ENCODE measurements at places on chromosomes 7 and 10.

- no peak for DNase-seq
Measured at GRCh38 chr7:104450861-104451260, 122.5 kb downstream of the LHFPL3 start.

GRCh38 chr10:31138026-31138553 is 106.4 kb upstream of the ZNF438 start:
- DNase-seq = no peak

DNA sequence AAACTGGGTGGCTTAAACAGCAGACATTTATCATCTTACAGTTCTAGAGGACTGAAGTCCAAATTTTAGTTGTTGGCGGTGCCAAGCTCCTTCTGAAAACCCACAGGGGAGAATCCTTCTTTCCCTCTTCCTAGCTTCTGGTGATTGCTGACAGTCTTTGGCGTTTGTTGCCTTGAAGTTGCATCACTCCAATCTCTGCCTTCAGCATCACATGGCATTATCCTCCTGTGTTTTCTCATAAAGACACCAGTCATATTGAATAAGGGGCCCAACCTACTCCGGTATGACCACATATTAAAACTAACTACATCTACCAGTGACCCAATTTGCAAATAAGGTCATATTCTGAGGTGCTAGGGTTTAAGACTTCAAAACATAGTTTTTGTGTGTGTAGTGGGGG is 472.1 kb upstream of the IGFBP3 start:
- no peak for DNase-seq

- peak; percentile 72 for DNase-seq
Measured at GRCh38 chr10:102009801-102010425, 46.1 kb downstream of the ARMH3 start.

DNA sequence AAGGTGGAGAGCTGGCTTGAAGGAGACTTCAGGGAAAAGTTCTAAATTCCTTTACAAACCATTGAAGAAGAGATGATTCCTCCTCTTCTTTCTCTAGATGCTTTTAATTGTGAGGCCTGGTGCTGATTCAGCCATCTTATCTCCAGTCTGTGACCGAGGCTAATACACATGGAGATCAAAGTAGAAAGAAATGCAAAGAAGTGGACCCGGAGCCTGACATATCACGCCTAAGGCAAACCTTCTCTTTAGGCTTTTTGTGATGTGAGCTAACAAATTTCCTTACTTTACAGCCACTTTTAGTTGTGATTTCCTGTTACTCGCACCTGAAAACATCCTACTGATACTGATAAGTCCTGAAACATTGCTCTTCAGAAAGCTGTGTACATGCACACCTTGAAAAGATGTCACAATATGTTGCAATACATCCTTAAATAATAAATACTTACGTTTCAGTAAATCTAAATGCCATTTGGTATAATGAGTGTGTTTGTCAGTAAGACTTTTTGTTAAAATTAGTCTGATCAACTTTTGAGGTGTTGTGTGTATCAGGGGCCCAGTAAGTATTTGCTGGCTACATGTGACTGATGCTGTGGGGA is 192.4 kb downstream of the BAMBI start:
- no peak for DNase-seq

- no peak for DNase-seq
Measured at GRCh38 chr7:23207884-23208283, 26.0 kb downstream of the NUP42 start.

DNA sequence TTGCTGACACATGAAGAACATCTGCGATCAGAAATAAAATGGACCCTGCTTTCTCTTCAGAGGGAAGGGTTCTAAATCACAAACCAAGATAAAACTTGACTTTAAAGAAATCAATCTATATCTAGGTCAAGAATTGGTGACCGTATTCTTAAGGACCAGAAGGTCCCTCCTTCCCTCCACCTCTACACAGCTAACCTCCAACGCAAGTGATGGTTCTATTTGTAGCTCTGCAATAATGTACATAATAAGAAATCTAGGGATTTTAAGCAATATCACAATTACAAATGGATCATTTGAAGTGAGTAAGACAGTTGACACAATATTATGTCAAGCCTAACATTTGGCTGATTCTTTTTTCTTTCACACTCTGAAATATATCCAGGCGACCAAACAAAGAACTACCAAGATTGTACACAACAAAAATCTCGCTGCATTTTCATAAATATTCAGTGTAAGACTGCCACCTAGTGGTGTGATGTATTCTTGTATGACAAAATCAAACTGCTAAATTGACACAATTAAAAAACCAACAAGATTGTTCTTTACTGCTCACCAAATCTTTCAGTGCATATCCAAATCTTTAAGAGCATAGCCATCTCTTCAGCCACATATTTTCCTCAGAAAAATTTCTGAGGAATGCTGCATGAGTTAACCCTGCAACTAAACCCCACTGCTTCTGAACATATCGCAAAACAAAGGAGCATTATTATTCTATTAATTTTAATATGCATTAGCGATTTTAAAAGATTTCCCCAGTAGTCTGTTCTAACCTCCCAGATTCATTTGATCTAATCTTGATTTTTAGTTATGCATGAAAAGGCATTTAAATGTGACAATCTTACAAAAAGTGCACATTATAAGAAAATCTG is 44.5 kb downstream of the ICA1 start:
- no peak for DNase-seq

- no peak for DNase-seq
Measured at GRCh38 chr7:31028417-31028992, 23.6 kb upstream of the ADCYAP1R1 start.

GRCh38 chr10:130547368-130547767 is 411.2 kb downstream of the GLRX3 start:
- DNase-seq = peak; percentile 76

DNA sequence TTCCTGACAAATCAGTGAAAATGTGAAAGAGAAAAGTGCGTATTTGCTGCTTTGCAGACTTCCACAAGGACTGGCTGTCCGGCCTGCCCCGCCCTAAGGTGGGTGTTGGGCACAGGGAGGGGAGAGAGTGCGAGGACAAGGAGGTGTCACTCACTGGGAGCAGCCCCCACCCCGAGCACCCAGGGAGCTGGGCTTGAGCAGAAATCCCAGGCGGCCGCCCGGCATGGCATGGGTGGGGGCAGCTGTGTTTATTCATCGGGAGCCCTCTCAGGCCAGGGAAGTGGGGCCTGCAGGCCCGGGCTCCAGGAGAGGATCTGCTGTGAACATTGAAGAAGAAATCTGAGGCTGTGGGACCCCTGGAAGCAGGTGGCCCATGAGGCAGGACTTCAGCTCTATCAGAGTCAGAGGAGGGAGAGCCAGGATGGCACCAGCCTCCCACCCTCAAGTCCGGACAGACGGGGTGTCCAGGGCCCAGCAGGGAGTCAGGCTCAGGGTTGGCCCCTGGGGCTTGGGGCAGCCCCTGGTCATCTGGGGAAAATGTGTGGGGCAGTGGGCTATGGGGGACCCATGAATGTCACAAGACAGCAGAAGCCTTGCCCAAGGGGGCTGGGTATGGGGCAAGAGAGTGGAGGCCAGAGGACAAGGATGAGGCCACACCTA is 164.4 kb upstream of the PPP2R2D start:
- peak; percentile 25 for DNase-seq

- DNase-seq = no peak
Measured at GRCh38 chr10:109924967-109925620, 1.8 kb upstream of the XPNPEP1 start.

DNA sequence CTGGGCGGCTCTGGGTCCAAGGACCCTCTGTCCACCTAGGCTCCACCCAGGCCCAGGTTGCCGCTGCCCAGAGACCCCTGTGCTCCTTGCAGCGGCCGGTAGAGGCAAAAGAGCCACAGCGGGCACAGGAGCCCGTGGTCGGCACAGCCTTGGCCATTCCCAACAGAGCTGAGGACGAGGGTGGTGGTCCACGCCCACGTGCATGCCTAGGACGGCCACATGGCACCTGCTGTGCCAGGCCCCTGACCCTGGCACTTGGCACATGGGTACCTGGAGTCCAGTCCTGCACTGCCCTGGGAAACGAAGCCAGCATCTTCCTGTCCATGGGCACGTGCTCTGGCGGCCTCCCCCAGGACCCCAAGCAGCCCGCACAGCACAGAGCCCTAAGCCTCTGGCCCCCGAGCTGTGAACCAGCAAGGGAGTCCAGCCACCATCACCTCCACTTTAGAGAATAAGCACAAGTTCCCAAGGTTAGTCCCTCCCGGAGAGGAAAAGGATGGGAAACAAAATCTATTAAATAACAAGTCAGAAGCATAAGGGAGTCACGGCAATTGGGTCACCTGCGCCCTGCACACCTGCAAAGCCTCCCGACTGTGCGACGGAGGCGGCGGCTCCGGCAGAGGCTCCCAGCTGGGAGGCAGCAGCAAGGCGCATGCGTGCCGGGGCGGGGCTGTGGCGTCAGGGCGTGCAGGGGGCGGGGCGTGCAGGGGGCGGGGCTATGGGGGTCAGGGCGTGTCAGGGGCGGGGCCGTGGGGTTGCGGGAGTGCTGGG is 59.1 kb downstream of the STK32C start:
- peak; percentile 90 for DNase-seq

DNA sequence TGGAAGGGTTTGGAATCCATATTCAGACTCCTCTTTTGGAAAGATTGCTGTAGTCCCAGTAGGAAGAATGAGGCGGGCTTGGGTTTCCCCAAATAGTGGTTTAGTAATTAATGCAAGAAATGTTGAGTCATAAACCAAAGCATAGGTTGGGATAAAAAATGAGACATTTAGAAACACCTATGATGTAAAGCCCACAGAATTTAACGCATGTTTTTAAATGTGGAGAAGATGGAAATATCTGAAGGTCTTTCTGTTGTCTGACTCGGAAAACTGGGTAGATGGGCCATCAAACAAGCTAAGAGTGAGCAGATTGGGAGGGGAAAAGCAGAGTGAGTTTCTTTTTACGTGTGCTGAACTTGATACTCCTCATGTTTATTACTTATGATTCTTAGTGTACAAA is 62.2 kb downstream of the LANCL2 start:
- DNase-seq = no peak

GRCh38 chr10:127948791-127949190 is 41.9 kb downstream of the PTPRE start:
- no peak for DNase-seq

DNA sequence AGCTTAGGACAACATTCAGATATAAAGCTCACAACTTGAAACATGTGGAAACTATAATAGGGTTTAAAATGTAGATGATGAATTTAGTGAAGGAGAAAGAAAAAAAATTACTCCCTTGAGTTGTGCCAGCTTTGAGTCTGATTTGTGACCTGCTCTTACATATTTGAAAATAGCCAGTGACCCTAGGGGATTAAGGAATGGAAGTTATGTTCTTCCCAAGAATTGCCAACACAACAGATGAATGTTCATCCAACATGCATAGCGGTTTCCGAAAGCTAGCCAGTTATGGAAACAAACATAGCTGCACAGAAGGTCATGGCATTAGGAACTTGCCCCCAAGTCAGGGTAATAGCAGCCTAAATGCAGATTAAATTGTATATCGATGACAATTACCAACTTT is 10.8 kb downstream of the TMEM196 start:
- DNase-seq = no peak

- DNase-seq = peak; percentile 38
Measured at GRCh38 chr7:157519246-157519645, 182.4 kb downstream of the DNAJB6 start.
